ENCODE measurements at places on chromosomes 2 and 18.

DNA sequence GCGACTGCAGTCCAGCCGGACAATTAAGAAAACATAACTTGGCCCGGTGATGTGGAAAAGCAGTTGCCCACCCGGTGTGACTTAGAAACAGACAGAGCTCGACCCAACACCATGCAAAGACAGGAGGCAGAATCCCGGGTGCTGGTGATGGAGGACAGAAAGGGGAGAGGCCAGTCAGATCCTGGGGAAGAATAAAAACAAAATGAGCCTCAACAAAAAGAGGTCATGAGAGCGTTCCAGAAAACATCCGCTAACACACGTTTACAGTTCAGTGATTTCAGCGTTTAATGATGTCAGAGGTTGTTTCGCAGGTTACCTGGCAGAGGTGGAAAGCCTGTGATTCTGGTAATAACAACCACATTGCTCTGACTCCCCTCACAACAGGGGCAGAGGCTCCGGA is 111.9 kb downstream of the OSR1 start:
- no peak overlapping the region for H3K4me3 ChIP-seq
- H3K36me3 ChIP-seq, result no peaks in the 10 kb centered on the region
- no peaks in the 10 kb centered on the region for H3K27me3 ChIP-seq

- H3K27ac ChIP-seq, result no peak overlapping the region
- H3K4me3 ChIP-seq, result no peak overlapping the region
- peaks cover 8% of the 10 kb centered on the region for H3K4me1 ChIP-seq
- no peak for DNase-seq
Observed at GRCh38 chr2:191043438-191043837, 29.5 kb upstream of the STAT1 start.

DNA sequence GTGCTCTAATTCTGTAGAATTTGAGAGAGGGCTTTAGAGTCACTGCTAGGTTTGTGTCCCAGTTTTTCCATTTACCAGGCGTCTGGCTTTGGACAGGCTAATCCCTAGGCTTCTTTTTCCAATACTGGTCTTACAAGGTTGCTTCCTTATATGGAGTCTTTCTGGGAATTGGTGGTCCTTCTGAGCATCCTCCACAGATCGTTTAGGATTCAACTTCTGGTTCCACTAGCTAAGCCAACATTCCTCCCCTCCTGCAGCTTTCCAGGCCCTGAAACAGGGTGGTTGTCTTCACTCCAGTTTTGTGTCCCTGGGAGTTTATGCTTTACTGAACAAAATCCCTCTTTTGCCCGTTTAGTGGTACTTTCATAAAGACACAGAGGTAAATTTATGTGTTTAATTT is 170.6 kb downstream of the CERS6 start:
- no peaks in the 10 kb centered on the region for H3K4me1 ChIP-seq
- H3K36me3 ChIP-seq, result no peaks in the 10 kb centered on the region
- no peak for DNase-seq

- H3K27ac ChIP-seq, result no peak overlapping the region
- no peaks in the 10 kb centered on the region for H3K4me1 ChIP-seq
- no peaks in the 10 kb centered on the region for H3K27me3 ChIP-seq
Observed at GRCh38 chr2:240451791-240452461, 16.5 kb downstream of the GPC1 start.

DNA sequence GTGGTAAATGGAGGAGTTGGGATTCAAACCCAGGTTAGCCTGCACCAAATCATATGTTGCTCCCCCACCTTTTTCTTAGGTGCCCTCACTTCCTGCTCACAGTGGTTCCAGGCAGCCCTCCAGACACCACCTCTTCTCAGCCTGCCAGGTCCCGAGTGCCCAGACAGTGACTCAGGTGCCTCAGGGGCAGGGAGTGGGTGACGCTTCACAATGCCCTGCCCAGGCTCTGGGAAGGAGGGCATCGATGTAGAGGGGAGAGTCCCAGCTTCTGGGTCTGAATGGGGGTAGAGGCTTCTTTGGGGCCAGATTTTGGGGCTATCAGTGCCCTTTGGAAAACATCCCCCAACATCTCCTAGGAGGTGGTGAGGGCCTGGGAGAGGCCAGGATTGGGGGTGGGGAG is 5.2 kb upstream of the DNAJB2 start:
- H3K4me3 ChIP-seq, result no peak overlapping the region
- H3K27ac ChIP-seq, result no peak overlapping the region
- peaks cover 12% of the 10 kb centered on the region for H3K27me3 ChIP-seq
- DNase-seq, result no peak

DNA sequence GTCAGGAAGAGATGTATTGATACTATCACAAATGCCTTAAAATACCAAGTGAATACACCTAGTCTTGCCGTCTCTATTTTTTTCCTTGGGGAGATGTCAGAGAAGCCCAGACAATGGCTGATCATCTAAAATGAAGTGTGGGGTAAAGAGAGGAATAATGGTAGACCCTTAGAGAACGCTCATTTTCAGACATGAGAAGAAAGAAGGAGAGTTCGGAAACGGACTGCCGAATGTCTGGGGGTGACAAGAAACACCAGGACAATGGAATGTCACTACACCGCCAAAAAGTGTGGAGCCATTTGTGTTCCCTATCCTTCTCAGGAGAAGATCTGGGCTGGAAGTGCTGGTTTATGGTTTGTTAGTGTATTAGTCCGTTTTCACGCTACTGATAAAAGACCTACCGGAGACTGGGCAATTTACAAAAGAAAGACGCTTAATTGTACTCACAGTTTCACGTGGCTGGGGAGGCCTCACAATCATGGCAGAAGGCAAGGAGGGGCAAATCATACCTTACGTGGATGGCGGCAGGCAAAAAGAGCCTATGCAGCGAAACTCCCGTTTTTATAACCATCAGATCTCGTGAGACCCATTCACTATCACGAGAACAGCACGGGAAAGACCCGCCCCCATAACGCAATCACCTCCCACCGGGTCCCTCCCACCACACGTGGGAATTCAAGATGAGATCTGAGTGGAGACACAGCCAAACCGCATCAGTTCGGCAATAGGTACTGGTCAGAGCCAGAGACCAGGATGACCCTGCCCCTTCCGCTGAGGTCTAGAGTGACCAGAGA is 743.7 kb downstream of the GALR1 start:
- H3K4me1 ChIP-seq, result no peaks in the 10 kb centered on the region
- H3K27ac ChIP-seq, result no peak overlapping the region
- no peaks in the 10 kb centered on the region for H3K36me3 ChIP-seq
- no peak for DNase-seq

DNA sequence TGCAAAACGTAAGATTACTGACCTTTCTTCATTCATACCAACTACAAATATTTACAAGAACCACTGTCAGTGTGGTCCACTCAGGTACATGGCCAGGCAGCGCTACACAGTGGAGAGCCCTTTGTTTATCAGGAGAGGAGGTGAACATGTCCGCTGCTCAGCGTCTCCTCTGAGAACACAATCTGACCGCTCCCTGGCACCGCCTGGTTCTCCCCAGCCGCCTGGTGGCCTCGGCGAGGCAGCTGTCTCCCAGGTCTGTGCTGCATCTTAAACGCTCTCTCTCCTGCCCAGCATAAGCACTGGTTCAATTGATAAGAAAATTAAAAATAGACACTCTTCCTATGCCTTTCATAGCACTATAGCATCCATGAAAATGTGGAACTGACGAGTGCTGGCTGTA is 146.8 kb upstream of the PXDN start:
- no peaks in the 10 kb centered on the region for H3K36me3 ChIP-seq
- H3K4me1 ChIP-seq, result no peaks in the 10 kb centered on the region
- H3K27me3 ChIP-seq, result peaks cover 5% of the 10 kb centered on the region
- no peak overlapping the region for H3K4me3 ChIP-seq
- DNase-seq, result no peak

DNA sequence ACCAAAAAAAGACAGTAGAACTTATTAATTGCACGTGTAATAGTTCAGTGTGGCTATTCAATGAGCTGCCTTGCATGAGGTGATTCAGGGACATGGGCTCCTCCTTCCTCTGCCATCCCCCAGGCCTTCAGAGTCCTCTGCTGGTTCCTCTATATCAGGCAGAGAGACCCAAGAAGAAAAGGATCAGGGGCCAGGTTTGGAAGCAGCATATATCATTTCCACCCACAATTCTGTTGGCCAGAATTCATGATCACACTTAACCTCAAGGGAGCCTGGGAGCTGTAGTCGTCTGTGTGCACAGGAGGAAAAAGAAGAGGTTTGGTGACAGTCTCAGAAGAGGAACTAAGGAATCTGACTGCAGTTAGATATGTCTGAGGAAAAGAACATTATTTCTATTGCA is 114.0 kb upstream of the GLS start:
- no peak for DNase-seq
- H3K4me1 ChIP-seq, result no peaks in the 10 kb centered on the region
- no peak overlapping the region for H3K4me3 ChIP-seq
- H3K36me3 ChIP-seq, result no peaks in the 10 kb centered on the region

Measured in DND-41 (cell line).